ENCODE measurements at places on chromosomes 1 and 21.

DNA sequence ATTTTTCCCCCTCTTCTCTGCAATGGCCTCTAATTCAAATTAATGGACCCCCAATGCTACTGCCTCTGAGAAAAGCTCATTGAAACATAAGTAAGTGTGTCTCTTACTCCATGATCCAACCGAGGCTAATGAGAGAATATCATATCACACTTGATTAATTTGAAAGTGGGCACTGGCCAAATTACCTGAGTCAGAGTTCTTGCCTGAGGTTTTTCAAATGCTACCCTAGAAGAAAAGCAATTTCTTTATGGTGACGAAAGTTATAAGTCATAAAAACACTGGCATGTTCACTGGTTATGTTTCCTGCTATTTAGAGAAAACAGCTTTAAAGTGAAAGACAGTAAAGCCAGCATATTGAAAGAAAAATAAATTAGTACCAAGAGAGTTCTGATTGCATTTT, 368.8 kb upstream of the TMPRSS15 start:
- DNase-seq: no peak

DNA sequence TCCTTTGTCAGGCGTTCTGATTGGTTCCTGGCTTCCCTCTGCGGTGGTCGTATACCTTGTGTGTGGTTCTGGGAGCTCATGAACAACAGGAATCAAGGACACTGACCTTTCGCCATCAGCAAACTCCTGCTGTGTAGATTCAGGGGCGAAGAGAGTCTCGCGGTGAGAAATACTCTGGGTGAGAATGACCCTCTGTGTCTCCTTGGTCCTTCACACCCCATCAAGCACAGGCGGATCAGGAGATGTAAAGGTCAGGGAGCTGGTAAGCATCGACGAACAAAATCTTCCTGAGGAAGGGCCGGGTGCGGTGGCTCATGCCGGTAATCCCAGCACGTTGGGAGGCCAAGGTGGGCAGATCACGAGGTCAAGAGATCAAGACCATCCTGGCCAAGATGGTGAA, 207.2 kb downstream of the KIF26B start:
- no peak for DNase-seq

GRCh38 chr1:67724928-67725560, 40.0 kb downstream of the GADD45A start:
- peak; percentile 95 for DNase-seq

- DNase-seq: peak; percentile 74
Measured at GRCh38 chr1:157963713-157964112, 29.7 kb upstream of the KIRREL1 start.

- DNase-seq: no peak
Measured at GRCh38 chr1:16458831-16459230, 18.3 kb downstream of the NECAP2 start.

DNA sequence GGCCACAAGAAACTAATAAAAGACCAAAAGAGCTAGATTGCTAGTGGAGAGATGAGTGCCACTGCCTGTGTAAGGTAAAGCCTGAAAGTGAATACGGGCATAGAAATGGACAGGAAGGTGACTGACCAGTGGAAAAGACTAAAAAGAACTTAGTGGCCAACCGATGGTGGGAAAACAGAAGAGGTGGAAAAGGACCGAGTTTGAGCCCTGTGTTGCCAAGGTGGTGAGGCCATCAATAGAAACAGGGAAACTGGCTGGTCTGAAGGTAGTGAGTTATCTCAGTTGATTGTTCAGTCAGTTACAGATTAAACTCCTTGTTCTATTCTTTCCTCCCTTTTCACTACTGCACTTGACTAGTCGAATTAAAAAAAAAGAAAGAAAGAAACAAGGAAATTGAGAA, 2.5 kb downstream of the WDR77 start:
- no peak for DNase-seq

- DNase-seq: no peak
Measured at GRCh38 chr1:69898403-69898947, 306.9 kb downstream of the LRRC40 start.

DNA sequence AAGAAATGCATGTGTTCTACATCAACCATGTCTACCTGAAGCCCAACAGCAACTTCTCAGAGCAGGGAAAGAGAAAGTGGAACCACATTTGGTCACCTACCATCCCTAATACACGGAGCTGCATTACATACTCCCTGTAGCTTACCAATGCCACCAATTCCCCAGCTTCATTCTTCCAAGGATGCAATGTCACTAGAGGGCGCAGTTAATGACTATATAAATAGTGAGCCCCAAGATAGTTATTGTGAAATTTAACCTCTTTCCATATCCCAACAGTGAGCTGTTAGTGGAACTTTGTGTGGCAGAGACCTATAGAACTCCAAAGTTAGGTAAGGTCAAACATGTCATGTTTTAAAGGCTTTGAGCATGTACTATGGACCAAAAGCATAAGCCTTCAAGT, 618.3 kb downstream of the SMYD3 start:
- peak; percentile 57 for DNase-seq

GRCh38 chr1:63173161-63173560, 149.2 kb upstream of the FOXD3 start:
- DNase-seq: no peak

- DNase-seq: no peak
Measured at GRCh38 chr1:111213412-111213811, 13.0 kb upstream of the DENND2D start.

DNA sequence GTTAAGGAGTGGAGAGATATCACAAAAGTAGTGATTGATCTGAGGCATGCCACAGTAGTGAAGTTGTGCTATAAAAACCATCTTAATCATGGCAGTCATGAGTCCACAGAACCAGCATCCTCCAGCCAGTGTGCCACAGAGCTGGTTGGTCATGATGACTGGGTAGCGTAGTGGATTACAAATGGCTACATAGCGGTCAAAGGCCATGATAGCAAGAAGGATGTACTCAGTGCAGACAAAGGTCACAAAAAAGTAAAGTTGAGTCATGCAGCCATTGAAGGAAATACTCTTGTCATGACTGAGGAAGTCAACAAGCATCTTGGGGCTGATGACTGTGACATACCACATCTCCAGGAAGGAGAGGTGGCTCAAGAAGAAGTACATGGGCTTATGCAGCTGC, 6.7 kb downstream of the OR6Y1 start:
- DNase-seq: no peak

DNA sequence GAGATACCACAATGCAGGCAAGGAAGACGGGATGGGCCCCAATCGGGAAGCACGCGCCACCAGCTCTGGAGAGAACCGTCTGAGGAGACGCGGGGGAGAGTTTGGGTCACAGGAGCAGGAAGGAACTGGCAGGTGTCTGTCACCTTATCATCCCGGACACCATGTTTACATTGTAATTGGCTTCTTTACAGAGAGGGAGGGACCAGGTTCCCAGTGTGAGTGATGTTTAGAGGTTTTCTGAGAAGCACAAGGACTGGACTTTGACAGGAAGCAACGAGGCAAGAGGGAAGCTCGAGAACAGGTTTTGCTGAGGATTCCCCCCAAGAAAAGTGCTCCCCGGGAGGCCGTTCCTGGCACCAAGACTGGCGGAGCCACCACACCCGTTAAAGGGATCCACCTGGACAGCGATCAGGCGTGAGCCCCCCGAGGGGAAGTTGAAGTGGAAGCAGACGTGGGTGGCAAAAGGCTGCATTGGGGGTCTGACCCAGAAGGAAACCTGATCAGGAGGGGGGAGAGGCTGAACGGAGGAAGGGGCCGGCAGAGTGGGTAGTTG, 957 bp downstream of the EPS15 start:
- DNase-seq: peak; percentile 50

DNA sequence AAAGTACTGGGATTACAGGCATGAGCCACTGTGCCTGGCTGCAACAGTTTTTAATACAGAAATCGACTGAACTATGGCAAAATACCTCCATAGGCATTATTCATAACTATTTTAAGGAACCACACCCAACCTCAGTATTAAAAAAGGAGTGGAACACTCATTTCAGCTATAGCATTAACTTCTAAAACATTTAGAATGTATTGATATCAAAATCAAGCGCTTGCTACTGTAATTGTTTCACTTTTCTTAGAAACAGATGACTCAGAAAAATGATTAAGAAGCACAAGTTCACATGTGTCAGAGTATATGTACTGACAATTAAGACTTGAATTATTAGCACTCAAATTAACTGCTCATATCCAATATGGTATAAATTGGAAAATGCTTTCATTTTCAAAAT, 15.1 kb downstream of the AIDA start:
- no peak for DNase-seq

DNA sequence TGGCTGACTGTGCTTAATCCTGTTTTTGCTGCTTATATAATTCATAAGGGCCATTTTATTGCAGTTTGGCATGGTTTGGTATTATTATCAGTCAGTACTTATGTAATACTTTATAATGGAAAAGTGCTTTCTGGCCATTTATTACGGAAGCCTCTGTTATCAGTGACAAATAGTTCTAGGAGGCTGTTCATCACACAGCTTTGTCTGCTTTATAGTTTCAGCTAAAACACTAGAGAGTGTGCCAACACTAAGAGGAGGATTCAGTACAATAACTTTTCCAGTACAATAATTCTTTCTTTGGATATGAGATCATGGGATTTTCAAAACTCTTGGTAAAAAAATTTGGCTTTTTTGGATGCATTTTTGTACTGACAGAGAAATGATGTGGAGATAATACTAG, 102.9 kb upstream of the PTGFR start:
- DNase-seq: no peak

DNA sequence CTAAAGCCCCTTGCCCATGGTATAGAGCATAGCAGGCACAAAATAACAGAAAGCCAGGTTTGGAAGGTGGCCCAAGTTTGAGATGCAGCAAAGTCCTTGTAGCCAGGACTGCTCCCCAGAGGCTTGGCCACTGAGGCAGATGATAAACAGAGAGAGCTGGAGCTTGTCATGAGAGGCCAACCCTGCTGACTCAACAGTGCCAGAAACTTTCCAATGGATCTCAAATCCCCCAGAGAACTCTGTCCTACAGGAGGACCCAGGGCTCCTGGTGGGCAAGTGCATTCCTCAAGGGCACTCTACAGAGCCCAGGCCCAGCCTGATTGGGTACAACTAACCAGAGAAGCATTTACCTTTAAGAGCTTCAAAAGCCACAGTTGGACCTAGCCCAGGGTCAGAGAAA, 280.7 kb downstream of the KCNH1 start:
- no peak for DNase-seq

Data from EH (cell line).